ENCODE measurements at places on chromosomes 7 and 10.

DNA sequence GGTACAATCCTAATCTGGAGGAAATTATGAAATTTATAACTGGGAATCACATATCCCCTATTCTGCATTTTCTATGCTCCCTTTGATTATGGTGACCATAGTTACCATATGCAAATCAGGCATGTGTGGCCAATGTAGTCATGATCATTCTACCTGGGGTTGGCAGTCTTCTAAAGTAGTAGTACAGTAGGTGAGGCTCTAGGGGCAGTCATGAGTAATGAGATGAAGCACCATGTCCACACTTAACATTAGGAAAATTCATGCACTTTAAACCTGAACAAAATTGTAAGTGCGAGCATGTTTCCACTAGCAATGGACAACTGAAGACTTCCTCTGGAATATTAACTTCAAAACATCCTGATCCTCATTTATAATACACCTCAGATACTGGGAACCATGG is 545.9 kb downstream of the SUGCT start:
- no peak for DNase-seq

- DNase-seq, result peak; percentile 80
Measured at GRCh38 chr10:14648005-14648765, 126.5 kb downstream of the FAM107B start.

GRCh38 chr7:137958470-137959431 is 43.1 kb downstream of the CREB3L2 start:
- DNase-seq, result no peak

DNA sequence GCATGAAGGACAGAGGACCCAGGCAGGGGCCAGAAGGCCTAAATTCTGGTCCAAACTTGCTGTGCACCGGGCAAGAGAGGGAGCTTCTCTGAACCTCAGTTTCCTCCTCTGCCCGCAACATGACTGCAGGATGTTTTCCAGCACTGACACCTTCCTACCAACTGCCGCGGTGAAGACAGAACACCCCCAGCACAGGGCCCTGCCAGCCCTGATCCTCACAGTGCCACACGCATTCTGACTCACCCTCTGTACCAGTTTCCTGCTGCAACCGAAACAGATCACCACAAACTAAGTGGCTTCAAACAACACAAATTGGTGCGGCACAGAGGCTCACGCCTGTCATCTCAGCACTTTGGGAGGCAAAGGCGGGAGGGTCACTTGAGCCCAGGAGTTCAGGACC is 18.1 kb downstream of the MAD1L1 start:
- no peak for DNase-seq

DNA sequence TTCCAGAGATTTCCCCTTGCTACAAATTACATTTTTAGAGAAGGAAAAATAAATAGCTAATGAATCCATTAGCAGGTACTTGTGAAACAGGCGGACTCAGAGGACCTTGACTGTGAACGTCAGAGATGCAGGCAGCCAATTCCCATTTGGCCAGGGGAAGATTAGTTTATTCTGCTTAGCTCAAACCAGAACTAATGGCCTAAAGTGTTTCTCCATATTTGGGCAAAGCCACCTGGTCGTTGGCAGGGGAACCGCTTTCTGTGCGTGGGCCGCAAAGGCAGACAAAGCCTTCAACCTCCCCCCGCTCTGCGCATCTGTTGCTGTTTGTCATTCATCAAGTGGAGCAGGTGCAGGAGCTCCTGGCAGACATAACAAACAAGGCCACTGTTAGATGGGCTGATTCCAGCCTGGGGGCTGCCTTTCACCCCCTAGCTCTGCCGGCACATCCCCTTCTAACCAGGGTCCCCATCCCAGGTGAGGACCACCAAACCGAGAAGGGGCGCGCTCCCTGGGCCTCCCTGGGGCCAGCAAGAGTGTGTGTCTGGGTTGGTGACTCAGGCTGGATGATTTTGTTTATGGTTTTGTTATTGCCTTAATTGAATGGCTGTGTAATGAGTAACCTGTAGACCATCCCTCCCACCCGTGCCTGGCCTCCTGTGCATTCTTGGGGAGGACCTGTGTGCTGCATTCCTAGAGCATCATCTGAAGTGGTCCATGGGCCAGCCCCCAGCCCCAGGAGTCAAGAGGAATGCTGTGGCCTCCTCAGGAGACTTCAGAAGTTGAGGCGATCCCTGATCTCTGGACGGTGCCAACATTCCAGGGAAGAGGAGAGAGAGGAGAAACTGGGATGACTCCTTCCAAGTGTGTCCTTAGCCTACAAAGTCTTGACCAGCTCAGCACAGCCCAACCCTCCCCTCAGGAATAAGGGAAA is 14.5 kb upstream of the CPA1 start:
- DNase-seq, result no peak

DNA sequence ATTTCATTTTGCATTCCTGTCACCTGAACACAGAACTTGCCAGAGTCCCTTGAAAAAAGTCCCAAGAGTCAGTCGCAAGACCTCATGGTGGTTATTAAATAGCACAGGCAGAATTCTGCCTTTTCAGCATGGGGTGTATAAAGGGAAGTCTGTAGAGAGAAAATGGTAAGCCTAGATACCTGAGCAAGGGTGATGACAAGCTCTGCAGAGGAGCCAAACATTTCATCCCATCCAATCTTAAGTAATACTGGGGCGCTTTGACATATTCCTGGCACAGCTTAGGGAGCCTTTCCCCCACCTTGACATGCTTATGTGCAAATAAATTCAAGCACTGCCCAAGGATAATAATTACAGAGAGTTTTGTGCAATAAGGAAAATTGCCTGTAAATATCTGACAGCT is 213.0 kb downstream of the INHBA start:
- no peak for DNase-seq

DNA sequence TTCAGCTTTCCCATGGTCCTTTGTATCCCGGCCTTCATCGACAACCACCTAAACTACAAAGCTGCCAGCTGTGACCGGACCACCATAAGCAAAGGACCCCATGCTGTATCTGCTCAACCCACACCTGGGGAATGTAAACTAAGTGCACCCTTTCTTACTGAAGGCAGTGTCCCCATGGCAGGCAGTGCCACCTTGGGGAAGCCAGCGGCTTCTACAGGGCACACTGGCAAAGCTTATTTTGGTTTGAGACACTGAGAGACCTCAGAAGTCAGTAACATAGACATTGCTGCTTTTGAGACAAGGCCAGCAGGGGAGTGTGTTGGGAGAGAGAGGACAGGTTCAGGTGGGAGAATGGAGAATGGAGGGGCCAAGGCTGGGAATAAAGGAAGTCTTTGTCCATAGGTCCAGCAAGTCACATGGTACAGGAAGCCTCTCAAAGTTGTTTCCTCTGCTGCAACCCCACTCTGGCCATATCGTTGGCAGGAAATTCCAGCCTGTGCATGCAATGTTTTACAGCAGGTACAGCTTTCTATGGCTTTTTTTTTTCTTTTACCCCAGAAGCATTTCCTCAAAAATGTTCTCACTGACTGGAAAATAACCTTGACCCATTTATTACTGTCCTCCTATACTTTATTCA is 85.9 kb upstream of the NPVF start:
- no peak for DNase-seq

DNA sequence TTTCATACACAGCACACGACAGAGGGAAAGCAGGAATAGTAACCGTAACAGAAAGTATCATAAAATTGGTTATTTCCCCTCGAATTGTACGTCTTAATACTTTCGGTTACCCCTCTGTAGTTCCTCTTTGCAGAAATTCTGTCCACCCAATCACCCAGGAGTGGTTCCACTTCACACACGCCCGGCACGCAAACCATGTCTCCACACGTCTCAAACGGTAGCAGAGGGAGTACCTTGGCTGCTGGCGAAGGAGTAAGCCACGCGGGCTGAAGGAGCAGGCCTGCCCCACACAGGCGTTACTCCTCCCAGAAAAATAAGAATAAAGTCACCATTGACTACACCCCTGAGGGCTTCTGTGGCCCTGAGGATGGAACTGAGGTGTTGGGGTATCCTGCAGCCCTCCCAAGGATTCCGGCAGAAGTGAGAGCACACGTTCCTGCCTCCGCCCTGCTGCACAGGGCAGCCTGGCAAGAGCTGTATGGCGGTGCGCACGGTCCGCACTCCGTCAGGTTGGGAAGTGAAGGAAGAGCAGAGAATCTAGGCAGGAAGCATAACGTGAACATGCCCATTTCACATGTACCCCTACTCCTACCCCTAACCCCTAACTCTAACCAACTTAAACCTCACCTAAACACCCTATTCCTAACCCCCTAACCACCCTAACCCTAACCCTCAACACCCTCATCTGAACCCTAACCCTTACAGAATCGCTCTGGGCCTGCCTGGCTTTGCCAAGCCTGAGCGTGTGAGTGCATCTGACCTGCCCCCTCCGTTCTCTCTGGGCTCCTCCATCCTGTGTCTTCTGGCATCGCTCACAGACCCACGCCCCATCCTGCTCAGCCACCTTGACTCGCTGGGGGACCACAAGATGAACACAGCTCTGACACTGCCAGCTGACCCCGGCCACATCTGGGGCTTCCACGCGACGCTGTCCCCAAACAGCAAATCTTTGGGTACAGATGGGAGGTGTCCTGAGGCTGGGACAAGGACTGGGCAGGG is 18.2 kb downstream of the GPR146 start:
- peak; percentile 89 for DNase-seq

DNA sequence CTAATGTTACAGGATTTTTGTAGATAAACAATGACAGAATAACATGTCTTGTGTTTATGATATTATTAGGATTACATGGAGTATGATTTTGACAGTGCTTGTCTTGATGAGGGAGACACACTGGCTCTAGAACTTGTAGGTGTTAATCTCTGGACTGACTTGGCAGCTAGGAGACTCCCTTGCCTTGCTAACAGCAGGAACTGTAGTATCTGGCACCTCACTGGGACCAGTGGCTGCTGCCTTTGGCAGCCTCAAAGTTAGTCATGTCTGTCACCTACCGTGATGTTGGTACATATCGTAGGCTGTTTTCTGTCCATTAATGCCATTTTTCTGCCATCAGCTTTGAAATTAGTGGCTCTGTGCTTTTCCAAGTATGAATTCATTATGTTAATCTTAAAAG is 261.5 kb downstream of the CDK14 start:
- DNase-seq, result no peak

- no peak for DNase-seq
Measured at GRCh38 chr10:133129859-133130495, 30.0 kb upstream of the KNDC1 start.

DNA sequence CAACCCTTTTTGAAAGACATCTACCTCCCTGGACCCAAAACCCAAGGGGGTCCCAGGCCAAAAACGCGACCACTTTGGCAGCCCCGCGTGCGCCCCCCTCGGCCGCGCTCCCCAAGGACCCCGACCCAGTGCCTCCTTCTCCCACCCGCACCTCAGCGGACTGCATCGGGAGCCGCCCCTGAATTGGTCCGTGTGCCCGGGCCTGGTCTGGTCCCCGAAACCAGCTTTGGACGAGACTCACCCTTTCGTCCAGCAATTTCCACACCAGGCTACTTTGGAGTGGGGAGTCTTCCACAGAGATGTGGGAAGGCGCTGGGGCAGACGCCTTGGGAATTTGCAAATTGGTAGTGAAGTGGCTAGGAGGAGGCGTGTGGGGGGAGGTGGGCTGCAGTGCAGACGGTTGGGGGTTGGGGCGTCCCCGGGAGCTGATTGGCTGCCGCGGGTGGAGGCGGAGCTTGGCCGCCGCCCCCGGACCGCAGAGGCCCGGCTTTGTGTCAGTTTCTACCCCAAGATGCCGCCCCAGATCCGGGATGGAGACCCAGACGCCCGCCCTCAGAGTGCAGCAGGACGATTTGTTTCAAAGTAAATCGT is 16.9 kb downstream of the TCAF1 start:
- DNase-seq, result peak; percentile 87

DNA sequence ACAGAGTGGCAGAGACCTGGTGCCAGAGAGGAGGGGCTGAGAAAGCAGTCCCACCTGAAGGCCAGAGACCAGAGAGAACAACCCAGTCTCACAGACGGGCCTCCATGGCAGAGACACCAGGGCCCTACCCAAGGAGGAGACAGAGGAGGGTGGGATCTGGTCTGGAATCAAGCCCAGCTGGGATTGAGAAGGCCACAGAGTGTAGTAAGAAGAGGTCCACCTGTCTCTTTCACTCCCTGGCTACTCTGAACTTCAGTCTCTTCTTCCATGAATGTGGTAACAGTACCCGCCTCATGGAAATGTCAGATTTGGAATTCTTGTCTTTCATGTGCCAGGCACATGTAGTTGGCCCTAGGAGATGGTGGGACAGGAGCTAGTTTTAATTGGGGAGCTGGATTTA is 55.6 kb downstream of the CLIP2 start:
- no peak for DNase-seq

GRCh38 chr7:74141705-74142104 is 32.5 kb upstream of the EIF4H start:
- DNase-seq, result no peak

- no peak for DNase-seq
Measured at GRCh38 chr10:31816318-31816717, 112.3 kb downstream of the ARHGAP12 start.

- no peak for DNase-seq
Measured at GRCh38 chr10:84195044-84195830, 900 bp downstream of the CDHR1 start.

DNA sequence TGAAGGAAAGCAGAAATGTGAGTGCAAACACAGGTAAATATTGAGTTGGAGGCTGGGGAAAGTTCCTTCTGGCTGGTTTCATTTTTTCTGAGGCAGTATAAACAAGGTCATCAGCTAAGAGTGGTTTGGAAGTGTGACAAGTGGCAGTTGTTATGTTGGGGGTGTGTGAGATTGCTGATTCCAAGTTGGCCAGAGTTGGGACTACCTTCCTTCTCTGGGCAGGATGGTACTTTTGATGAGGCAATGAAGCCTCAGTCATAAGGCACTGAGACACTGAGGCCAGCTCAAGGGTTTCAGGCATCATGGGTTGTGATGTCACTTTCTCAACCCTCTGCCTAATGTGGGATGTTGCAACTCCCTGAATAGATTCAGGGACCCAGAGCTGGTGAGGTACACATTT is 8.2 kb upstream of the PTTG1IP2 start:
- DNase-seq, result no peak

DNA sequence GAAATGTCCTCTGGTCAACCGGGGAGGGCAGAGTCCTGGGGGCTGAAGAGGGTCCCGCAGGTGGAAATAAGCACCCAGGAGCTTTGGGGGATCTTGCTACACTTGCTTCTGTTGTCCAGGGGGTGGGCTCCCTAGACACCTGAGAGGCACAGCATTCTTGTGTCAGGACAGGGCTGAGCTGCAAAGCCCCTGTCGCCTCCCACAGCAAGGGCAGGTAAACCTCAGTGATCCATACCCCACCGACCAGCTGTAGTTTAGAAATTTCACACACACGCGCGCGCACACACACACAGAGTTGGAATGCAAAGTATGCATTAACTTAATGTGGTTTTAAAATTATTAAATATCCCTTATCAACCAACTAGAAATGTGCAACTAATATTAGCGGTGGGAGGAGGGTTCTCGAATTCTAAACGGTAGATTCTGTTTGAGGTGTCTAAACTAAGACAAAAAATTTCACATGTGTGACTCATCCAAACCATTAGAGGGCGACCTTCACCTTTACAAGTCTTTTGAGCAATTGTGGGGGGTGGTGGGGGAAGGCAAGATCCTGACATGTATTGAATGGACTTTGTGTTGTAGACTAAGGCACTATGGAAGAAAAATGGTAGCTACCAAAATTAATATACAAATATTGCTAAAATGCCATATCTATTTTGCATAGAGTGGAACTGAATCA is 34.3 kb upstream of the PTF1A start:
- peak; percentile 57 for DNase-seq
